ENCODE measurements at places on chromosomes 6 and 20.

GRCh38 chr6:113600551-113601339 is 256.4 kb upstream of the MARCKS start:
- no peak for DNase-seq

GRCh38 chr6:92756912-92757311 is 662.4 kb downstream of the EPHA7 start:
- peak; percentile 37 for DNase-seq

- DNase-seq = no peak
Observed at GRCh38 chr20:58863044-58863790, 10.7 kb downstream of the GNAS start.

- DNase-seq = peak; percentile 82
Observed at GRCh38 chr6:145015739-145016558, 719.4 kb downstream of the EPM2A start.

- no peak for DNase-seq
Observed at GRCh38 chr6:147776631-147777213, 268.2 kb downstream of the SAMD5 start.

GRCh38 chr6:11358904-11359830 is 126.7 kb upstream of the NEDD9 start:
- DNase-seq = no peak

GRCh38 chr6:169328112-169328801 is 74.6 kb upstream of the THBS2 start:
- peak; percentile 26 for DNase-seq

- DNase-seq = no peak
Observed at GRCh38 chr6:29561606-29562181, 2.2 kb upstream of the UBD start.

DNA sequence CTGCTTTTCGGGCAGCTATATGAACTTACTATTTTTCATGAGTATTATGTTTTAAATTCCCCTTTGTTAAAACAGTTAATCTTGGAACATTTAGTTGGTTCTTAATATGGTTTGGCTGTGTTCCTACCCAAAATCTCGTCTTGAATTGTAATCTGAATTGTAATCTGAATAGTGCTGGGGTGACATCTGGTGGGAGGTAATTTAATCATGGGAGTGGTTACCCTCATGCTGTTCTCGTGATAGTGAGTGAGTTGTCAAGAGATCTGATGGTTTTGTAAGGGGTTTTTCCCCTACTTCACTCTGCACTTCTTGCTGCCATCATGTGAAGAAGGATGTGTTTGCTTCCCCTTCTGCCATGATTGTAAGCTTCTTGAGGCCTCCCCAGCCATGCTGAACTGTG is 305.4 kb upstream of the MAP3K7 start:
- DNase-seq = no peak

GRCh38 chr20:1010659-1011058 is 8.5 kb upstream of the RSPO4 start:
- no peak for DNase-seq

DNA sequence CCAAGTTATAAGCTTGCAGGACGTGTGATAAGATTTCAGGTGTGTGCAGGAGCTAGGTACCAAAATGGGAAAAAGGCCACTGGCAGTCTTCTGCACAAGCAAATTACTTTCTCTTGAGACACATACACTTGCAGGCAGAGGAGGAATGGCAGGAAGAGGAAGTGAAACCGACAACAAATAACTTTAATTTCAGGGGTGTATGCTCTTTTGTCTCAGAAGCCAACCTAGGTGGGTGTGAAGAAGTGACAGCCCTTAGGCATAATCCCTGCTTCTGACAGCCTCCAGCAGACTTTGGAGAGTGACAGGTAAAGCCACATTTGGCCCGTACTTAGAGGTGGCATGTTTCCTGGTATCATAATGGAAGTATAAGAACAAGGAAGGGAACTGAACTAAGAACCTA is 118.8 kb upstream of the TRAF3IP2 start:
- no peak for DNase-seq

DNA sequence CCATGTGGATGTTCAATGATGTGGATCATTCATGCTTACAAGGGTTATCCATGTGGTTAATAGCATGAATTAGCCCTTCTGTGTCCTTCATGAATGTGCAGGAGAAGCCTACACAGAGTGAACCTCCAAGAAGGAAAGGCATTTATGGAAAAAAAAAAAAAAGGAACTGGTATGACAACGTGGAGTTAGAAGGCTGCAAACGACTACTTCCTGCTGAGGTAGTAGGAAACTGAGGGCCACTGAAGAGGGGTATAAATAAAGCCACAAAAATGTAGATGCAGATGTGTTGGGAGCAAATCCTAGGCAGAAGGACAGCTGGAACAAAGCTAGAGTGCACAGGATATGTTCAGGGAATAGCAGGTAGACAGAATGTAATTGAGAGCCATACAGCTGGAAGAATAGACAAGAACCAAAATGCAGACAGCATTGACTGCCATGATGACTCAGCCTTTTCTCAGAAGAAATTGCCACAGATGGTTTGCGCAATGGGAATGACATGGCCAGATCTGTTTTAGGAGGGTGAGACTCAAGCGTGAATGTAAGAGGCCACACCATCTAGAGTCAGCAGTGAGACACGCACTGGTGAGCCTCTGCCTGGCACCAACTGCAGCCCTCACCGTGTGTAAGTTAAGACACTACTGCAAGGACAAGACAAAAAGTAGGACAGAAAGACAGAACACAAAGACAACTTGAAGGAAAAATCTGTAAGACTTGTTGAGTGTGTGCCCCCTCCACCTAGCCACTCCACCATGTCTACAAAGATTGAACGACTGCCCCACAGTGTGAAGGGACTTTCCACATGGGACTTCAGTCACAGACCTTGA is 79.8 kb downstream of the KIF13A start:
- DNase-seq = peak; percentile 99

DNA sequence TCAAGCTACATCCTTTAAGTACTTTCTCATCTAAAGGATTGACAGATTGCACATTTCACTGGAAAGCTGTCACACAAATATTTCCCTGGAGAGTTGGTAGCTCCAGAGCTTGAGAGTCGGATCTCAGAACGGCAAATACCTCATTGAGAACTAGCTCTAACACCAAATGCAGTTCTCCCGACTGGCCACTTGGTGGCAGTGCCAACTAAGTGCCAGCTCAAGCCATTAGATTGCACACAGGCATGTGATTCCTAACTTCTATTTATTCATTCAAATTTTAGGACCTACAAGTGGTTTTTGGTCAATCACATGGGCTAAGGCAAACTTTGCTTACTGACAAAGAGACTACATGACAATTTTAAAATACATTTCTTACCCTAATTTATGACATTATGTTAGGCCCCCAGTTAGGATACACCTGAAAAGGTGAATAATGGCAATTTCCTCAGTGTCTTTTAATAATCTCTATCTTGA is 7.9 kb upstream of the MCHR2 start:
- DNase-seq = peak; percentile 11

Measured in skeletal muscle cell (primary cell).